ENCODE measurements at places on chromosomes 13 and 19.

GRCh38 chr19:11284515-11284914 lies 11.4 kb upstream of the TSPAN16 start:
- no peak for DNase-seq

- DNase-seq, result no peak
These were observed 214.9 kb downstream of the FGF9 start for GRCh38 chr13:21885714-21886224.

GRCh38 chr13:50911081-50911631 lies 1.6 kb downstream of the RNASEH2B start:
- DNase-seq, result no peak

- no peak for DNase-seq
These were observed 19.3 kb upstream of the EHD2 start for GRCh38 chr19:47693903-47694302.

- DNase-seq, result no peak
These were observed 30.9 kb downstream of the SHISA2 start for GRCh38 chr13:26020891-26021290.

- peak; percentile 96 for DNase-seq
These were observed 12.8 kb downstream of the FUT6 start for GRCh38 chr19:5826531-5827341.

GRCh38 chr19:6087074-6087571 lies 23.2 kb downstream of the RFX2 start:
- DNase-seq, result no peak

DNA sequence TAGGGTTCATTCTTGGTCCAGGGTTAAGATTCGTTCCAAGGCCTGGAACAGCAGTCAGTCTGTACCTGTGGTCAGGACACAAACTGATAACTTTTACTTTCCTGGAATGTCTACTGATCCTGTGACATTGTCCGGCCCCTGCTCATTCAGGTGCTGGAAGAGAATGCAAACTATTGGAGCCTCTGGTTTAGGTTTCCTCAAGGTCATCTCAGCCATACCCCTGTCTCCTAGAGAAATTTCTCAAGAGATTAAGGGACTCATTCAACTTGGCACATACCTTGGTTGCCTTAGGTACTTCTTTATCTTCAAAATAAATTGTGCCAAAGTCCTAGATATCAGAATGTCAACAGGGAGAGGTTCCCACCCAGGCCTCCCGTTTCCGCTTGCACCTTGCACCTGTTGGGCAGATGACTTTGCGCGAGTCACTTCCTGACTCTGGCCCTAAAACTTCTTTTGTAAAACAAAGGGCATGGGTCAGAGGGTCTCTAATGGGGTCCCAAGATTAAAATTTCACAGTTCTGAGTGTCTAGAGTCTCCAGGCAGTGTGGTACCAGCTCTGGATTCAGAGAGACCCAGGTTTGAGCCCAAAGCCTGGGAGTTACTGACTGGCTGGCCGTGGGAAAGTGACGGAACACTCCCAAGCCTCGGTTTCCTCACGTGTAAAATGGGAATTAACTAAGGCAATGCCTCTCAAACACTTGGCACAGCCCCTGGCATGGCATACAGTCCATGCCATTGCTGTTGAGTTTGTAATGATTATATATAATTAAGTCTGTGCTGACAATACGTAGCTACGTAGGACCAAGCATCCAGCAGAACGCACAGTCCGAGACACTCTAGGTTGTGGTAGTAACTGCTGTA lies 25.8 kb upstream of the CYP2S1 start:
- no peak for DNase-seq

GRCh38 chr13:79183231-79183630 lies 222.8 kb downstream of the RBM26 start:
- no peak for DNase-seq
